Activated CD8-positive, alpha-beta memory T cell treated with anti-CD3 and anti-CD28 coated beads for 1 hour (primary cell): ENCODE measurements at places on chromosomes 4 and X.

GRCh38 chrX:138128027-138128671, 562.2 kb downstream of the ZIC3 start:
- no peak for DNase-seq

- no peak for DNase-seq
Observed at GRCh38 chr4:172173206-172173605, 360.0 kb downstream of the GALNTL6 start.

DNA sequence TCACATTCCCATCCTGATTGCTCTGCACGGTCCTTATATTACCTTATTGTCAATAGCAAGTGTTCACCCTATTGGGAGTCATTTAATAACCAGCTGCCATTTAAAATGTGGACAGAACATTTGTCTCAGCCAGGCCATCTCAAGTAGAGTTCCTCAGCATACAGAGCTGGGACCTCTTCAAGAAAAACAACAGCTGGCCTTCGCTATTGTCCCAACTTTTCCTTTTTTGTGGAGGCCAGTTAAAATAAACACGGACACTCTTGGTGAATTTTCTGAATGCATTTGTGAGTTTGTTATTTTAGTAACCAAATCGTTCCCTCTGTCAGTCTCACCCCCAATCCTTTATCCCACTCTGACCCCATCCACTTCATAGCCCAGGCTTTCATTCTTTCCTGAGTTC, 395.3 kb upstream of the PITX2 start:
- DNase-seq = no peak

- DNase-seq = no peak
Observed at GRCh38 chr4:2785613-2786012, 7.3 kb upstream of the SH3BP2 start.

DNA sequence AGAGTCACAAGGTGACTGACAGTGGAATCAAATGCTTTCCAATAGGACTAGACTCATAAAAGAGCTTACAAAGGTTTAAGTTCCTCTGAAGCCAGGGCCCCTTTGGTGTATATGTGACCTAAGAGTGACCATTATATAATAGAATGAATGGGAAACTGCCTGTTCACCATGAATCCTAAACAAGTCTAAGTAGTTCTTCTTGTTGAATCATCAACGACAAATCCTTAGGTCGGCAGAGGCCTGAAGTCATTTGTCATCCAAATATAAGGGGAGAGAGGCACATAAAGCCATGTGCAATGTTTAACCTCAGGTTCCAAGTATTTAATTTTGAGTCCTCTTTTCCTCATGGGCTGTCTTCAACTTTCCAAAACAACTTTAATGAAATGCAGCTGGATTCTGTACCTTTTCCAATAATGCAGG, 122.4 kb downstream of the RASL11B start:
- no peak for DNase-seq

DNA sequence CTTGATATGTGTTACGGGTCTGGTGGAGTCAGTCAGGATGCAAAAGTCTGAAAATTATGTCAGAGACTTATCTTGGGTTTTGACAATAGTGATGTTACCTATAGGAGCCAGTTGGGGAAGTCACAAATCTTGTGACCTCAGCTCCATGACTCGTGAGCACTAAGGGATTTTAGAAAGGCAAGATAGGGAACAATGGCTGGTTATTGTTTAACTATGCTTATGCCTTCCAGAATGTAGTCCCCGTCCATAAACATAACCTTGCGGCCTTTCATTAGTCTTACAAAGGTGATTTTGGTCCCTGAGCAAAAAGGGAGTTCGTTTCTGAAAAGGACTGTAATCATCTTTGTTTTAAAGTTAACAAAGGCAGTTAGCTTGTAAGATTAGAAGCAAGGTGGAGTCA, 23.9 kb upstream of the GATB start:
- DNase-seq = no peak

DNA sequence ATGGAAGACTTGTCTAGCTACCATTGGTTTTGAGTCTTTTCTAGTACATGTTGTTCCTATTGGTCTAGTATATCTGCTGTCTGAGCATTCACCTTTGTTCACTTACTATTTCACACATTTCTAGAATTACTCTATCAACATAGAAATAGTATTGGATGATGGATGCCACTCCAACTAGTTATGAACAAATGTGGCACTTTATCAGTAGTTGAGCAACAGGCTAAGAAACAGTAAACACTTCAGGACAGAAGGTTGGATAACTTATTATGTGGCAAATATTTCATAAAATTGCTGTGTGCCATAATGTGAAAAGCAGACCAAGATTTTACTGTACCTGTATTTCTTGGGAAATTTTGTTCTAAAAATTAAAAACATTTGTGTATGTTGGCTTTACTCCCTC, 42.4 kb upstream of the GLRA3 start:
- DNase-seq = no peak

- DNase-seq = no peak
Observed at GRCh38 chr4:137892134-137892533, 350.0 kb downstream of the SLC7A11 start.

- no peak for DNase-seq
Observed at GRCh38 chr4:74328501-74328900, 20.2 kb downstream of the EPGN start.

DNA sequence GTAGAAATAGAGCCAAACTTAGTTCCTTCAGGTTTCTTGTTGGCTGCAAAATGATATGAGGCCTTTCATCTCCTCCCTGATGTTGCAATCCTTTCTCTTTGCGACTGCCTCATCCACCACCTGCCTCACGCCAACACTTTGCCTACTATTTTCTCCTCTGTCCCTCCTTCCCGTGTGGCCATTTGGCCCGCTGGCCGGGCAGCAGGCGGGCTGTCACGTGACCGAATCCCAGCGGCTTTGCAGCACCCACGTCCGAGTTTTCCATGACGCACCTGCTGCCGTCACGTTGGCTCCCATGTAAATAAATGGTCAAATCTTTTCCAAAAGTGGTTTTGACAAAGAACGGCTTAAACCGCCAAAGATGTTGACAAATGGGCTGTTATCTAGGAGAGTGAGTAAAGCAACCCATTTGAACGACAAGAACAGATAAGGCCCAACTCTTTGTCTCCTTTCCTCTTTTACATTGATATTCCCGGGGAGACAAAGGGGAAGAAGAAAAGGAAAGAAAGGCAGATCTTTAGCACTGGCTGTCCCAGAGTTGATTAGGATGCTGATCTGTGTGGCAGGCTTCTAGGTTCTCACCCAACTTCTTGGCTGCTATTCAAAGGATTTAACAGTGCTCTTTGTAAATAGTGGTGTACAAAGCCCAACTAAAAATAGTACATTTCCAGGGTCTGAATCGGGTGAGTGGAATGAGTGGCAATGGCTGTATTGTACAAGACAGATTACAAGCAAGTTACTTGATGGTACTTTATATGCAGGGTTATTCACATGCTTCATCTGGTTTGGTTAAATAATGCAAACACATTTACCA, 174.2 kb upstream of the JADE1 start:
- no peak for DNase-seq

DNA sequence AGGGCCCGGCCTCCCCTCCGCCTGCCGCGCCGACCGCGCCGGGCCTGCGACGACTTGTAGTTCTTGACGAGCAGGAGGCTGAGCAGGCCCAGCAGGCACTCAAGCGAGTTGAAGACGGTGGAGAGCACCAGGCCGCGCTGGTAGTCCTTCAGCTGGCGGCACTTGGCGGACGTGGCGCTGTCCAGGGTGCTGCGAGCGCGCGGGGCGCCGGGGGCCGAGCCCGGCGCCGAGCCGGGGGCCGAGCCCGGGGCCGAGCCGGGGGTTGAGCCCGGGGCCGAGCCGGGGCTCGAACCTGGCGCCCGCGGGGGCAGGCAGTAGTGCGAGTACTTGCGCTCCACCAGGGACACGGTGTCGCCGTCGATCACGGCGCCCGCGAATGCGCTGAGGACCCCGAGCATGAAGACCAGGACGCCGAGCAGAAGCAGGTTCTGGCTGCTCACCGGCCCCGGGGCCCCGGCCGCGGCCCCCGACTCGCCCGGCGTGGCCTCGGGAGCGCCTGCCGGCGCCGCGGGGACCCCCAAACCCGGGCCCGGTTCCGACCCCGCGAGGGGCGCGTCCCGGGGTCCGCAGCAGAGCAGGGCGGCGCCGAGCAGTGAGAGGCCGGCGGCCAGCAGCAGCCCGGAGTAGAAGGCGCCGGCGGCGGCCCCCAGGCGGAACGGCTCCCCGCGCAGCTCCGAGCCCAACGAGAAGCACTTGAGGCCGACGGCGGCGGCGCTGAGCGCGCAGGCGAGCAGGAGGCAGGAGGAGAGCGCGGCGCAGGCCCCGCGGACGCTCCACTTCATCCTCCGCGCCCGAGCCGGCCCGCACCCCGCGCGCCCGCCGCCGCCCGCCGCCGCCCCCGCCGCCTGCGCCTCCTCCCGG, 584 bp downstream of the TMEM271 start:
- no peak for DNase-seq

GRCh38 chr4:66640233-66640990, 904.9 kb downstream of the CENPC start:
- no peak for DNase-seq

DNA sequence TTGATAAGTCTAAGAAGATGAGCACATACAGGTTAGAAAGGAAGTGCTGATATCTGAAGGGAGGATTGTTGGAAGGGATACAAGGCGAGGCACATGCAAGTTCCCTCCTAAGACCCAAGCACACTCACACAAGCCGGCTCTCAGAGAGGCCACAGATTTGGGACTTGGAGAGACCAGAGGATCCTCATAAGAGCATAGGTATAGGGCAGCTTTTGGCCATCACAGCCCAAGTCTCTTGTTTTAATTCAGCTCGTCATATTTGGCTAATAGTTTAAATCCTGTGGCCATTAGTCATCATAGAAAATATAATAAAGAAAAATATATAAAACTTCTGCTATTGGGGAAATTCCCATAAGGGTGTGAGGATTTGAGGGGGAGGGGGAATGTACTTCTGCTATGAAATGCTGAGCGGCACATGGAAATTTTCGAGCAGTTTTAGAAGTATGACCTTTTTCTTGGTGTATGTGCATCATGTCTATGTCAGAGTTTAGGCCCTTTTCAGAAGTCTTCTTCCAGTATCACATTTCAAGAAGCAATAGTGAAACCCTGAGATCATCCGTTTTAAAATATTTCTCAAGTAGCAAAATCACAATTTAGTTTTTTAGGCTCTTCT, 97.7 kb downstream of the NFKB1 start:
- no peak for DNase-seq

DNA sequence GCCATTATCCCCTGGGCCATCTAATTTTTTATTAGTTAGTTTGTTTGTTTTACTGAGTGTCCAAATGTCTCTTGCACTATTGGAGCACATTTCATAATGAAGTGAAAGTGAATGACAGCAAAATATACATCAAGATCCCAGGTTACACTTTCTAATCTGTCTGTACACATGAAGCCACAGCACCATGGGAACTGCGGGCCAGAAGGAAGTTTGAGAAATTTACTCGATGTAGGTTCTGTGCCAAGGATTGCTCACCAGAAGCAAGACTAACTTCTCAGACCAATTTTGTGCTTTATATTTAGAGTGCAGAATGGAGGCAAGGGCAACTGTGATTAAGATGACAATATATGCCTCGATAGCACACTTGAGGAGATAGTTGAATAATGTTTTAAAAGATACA, 258.0 kb downstream of the COL25A1 start:
- DNase-seq = no peak

DNA sequence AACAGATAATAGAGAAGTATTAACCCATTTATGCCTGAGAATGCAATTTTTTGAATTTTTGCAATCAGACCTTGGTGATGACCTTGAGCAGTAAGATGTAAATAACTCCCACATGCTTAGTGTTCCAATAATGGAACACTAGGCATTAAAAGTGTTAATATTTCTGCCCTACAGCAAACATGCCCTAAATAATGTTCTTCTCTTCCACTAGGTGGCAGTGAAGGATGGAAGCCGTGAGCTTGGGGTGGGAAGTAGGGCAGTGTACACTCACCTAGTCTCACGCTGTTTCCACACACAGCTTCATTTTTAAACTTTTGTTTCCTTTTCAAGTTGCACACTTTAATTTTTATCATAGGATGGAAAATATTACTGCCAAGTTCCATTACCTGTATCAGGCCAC, 613.1 kb upstream of the HS3ST1 start:
- DNase-seq = no peak

GRCh38 chr4:71520850-71521249, 182.0 kb downstream of the SLC4A4 start:
- DNase-seq = no peak

GRCh38 chr4:30903502-30904214, 183.5 kb downstream of the PCDH7 start:
- DNase-seq = no peak

DNA sequence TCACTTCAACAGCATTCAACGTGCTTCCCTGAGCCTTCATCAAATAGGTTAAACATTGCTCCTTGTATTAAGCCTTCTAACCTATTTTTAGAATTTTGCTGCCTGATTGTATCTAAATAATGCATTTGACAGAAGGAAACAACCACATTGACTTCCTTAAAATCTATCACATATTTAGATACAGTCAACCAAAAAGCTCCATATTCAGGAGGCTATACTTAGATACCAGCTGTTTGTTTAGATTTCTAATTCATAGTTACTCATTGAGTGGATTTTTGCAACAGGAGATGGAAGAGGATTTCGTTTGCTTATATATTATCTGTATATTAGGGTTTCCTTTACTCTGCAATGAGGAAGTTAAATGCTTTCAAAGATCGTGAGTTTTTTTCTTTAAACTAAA, 241.1 kb upstream of the PPP1R2C start:
- DNase-seq = no peak

GRCh38 chrX:56986138-56986537, 9.2 kb downstream of the SPIN3 start:
- no peak for DNase-seq

- no peak for DNase-seq
Observed at GRCh38 chr4:68129793-68130192, at the start of gene TMPRSS11F. TSS of gene TMPRSS11F (minus strand) at chr4:68129869. CDS start at chr4:68129820, 49 bp downstream.

GRCh38 chr4:150773729-150774449, 191.9 kb downstream of the MAB21L2 start:
- DNase-seq = no peak

GRCh38 chr4:71296945-71297344, 41.9 kb upstream of the SLC4A4 start:
- no peak for DNase-seq

DNA sequence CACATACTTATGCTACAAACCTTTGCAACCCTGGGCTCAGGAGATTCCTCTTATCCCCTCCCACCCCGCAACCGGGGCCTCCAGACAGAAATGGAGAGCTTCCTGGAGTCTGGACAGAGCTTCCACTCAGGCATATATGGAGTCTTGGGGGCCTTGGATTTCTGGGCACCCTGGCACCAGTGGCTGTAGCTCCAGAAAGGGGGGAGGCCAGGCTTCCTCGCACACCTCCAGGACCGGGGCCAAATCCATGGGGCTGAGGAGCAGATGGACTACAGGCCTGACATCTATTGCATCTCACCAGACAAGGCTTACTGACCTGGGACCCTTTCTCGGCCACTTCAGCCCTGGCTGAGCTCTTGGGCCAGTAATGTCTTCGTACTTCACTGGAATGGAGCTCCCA, 143.3 kb downstream of the DKK2 start:
- no peak for DNase-seq

DNA sequence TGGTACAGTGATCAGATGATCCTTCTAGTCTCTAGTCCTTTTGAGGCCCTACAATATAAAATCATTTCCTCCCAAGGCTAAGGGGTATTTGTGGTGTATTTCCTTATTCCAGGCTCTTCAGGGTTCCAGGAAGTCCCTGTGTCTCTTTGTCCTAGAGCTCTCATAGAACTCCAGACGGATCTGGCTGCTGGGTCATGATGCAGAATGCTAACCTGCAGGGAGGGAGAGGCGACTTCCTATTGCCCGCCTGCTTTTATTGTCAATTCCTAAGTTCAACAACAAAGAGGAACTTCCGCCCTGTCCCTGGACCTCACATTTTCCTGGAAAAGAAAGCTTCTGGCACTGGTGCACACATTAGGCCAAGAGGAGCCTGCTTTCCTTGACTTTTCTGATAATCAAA, 45.9 kb upstream of the ZNF827 start:
- no peak for DNase-seq

GRCh38 chrX:149453030-149453429, 52.1 kb downstream of the IDS start:
- DNase-seq = no peak
